ENCODE measurements at places on chromosomes 7 and 10.

GRCh38 chr7:145797507-145797906, 319.1 kb upstream of the CNTNAP2 start:
- no peak for DNase-seq

- DNase-seq, result no peak
Observed at GRCh38 chr10:21180604-21181003, 283.5 kb upstream of the NEBL start.

DNA sequence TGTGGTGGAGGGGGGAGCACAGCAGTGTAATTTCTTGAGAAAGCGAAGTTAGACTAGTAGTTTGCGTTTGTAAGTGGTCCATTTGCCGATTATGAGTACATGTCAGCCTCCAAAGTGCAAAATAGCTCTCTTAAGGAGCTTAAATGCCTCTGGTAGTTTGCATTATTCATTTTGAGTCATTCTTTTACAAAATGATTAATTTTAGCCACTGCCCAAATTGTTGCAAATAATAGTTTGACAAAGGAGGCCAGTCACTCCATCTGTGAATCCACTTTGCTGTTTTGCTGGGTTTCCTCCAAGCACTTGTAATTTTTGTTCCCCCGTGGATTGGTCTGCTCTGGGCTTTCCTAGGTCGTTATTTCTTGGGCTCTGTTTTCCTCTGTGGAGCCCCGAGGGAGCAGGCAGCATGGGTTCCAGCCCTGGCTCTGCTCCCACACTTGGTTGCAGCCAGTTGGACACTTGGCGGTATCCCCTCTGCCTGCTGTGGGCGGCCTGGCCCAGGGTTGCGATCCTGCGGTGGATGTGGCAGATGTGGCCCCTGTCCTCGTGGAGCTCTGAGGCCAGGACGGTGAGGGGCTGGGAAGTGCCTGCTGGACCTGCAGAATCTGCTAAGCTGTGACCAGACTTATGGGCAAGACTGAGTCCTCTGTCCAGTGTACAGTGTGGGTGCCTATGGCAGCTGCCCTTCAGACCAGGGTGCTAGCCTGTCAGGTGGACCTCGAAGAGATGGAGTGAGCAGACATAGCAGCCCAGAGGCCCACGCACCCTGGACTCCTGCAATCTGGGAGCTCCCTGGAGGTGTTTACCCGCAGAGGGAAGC, 129.1 kb upstream of the BTBD16 start:
- no peak for DNase-seq

- DNase-seq, result no peak
Observed at GRCh38 chr7:3156508-3156907, 112.8 kb upstream of the CARD11 start.

DNA sequence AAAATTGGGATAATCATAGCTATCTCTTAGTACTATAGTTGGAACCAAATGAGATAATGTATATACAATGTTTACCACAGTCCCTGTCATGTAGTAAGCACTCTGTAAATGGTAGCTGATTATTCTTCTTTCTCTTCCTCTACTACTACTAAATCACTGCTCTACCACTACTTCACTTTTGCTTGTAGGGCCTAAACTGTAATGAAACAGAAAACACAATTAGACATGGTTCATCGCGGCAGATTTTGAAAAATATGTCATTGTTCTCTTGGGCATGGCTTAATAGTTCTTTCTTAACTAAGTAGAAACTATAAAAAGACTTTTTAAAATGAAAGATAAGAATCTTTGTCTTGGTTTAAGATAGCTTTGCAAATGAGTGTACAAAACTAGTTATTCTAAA, 34.9 kb downstream of the R3HCC1L start:
- no peak for DNase-seq

- no peak for DNase-seq
Observed at GRCh38 chr7:24912424-24912823, 67.6 kb downstream of the OSBPL3 start.

- DNase-seq, result no peak
Observed at GRCh38 chr10:110399965-110400933, 95.5 kb upstream of the SMNDC1 start.

GRCh38 chr7:132652507-132652906, 76.2 kb upstream of the PLXNA4 start:
- no peak for DNase-seq

GRCh38 chr10:95567903-95568630, 6.9 kb upstream of the SORBS1 start:
- DNase-seq, result no peak
